ENCODE measurements at places on chromosomes 16 and 17.

GRCh38 chr17:80802626-80803450 lies 188.8 kb upstream of the CHMP6 start:
- no peak for DNase-seq

- no peak for DNase-seq
These were observed at the start of gene ENO3 for GRCh38 chr17:4950746-4951204. Gene ENO3, plus strand, starts transcription at chr17:4951119. Its CDS starts 711 bp downstream, at chr17:4951830.

- no peak for DNase-seq
These were observed 50.4 kb upstream of the ENPP7 start for GRCh38 chr17:79680318-79680695.

DNA sequence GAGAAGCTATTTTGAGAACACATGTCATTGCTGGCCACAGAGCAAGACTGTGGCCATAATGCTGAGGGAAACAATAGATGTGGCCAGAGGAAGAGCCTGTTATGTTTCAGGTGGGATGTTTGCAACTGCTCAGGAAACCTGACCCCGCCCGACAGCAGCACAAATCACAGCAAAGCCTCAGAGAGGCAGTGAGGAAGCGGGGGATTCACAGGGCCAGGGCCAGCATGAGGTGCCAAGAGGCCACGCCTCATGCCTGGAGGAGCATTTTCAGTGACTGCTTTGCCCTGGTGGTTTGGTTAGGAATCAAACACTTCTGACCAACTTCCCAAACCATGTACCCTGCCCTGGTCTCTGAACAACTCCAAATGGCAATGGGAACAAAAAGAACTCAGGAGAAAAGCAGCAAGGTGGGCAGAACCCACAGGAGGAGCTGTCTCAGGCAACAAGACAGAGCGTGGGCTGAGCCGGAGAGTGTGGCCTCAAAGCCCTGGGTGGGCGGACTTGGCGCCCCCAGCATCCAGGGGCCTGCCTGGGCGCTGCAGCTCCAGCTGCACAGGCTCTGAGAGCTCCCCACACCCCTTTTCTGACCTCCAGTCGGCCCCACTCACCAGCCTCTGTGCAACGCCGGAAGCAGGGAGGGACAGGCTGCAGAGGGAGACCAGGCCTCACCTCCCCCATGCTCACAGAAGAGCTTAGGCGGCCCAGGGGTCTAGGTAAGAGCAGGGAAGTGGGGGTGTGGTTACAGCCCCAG lies 20.6 kb downstream of the HIC1 start:
- no peak for DNase-seq

- no peak for DNase-seq
These were observed 7.8 kb upstream of the KRT19 start for GRCh38 chr17:41535764-41536481.

GRCh38 chr16:3609895-3610697 lies 1.3 kb downstream of the SLX4 start:
- no peak for DNase-seq

DNA sequence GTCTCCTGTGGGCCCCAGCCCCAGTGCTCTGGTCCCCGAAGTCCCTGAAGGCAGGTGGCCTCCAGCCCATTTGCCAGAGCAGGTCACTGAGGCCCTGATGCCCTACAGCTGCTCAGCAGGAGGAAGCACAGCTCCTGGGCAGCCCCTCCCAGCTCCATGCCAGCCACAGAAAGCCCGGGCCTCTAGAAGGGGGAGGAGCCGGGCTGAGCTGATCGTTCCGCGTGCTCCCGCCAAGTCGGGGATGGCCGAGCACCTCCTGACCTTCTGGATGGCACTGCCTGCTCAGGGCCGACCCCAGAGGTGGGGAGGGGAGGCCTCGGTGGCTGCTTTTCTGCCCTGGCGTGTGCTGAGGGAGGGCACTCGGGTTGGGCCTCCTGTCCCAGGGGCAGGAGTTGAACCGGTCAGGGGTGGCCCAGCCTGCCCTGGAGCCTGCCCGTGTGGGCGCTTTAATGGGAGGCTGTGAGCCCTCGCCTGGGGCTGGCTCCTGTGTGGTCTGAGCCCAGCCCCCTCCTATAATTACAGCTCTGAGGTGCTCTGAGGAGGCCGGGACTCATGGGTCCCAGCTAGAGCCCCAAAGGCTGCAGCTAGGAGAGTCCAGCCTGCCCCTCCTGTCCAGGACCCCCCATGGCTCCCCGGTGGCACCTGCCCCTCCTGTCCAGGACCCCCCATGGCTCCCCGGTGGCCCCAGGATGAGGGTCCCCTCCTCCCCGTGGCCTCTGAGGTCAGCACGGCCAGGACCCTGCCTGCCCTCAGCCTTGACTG lies 29.7 kb downstream of the ZFPM1 start:
- no peak for DNase-seq

GRCh38 chr16:53872248-53873221 lies 168.6 kb downstream of the FTO start:
- DNase-seq = no peak

DNA sequence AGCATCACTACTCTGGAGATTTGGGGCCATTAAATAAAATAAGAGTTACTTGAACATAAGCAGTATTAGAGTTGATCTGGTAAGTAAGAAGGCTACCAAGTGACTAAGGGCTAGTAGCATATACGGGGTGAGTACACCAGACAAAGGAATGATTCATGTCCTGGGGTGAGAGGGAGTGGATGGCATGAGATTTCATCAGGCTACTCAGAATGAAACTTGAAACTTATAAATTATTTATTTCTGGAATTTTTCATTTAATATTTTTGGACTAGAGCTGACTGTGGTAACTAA lies 2.3 kb downstream of the SLFN5 start:
- DNase-seq = no peak

GRCh38 chr17:27457731-27458523 lies 1.7 kb downstream of the KSR1 start:
- DNase-seq = no peak

- no peak for DNase-seq
These were observed 58.3 kb downstream of the NT5M start for GRCh38 chr17:17361543-17361866.

DNA sequence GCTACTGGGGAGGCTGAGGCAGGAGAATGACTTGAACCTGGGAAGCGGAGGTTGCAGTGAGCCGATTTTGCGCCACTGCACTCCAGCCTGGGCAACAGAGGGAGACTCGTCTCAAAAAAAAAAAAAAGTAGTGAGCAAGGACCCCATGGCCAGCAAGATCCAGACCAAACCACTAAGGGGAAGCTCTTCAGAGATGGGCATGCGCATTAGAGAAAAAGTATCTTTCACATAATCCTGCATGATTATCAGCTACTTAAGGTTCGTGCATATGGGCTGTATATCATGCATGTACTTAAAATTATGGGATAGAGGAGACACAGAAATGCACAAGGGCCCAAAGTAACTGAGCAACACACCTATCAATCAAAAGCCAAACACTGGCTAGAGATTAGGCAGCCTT lies 10.7 kb upstream of the CCL22 start:
- DNase-seq = no peak

DNA sequence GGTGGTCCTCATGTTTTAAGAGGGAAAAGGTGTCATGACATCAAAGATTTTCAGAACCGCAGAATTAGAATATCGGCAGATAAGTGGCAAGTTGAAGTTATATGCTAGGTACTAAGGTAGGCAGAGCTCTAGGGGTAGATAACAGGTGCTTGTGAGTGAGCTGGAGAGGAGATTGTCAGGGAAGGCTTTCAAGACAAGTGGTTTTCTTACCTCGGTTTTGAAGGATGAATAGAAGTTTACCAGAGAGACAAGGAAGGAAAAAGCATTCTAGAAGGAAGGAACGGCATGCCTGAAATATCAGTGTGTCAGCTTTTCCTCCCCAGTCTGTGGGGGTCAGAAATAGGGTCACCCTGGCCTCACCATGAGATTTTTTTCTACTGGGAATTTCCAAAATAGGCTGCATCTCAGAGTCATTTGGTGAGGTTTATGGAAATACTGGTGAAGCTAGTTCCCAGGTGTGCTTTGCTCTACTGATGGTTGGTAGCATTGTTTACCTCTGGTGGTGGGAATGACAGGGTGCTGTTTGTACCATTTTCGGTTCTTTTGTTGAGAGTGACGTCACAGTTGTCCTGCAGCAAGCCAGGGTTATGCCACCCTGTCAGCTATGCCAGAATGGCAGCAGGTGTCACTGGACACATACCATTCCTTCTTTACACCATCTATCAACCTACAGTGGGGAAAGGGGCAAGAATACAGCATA lies 112.5 kb downstream of the MSI2 start:
- DNase-seq = no peak

- no peak for DNase-seq
These were observed 8.6 kb upstream of the MRC2 start for GRCh38 chr17:62618647-62619416.

DNA sequence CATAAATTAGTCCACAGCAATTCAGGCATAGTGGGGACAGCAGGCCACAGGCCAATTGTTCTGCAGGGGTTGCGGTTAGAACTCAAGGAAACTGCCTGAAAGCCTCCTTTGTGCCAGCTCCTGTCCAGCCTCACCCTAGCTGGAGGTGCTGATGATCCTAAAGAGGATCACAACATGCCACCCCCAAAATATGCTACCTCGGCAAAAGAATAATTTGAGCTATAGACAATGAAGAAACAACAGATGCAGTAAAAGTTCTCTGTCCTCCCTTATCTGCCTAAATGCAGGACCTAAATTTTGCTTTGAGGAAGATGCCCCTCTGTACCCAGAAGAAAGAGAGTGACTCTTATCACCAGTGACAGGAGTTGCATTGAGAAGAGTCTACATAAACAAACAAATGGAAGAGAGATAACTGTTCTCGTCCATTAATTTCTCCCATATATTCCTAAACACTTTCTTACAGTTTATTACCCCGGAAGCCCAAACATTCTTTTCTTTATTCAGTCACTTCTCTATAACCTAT lies 14.7 kb downstream of the ALOX15 start:
- DNase-seq = no peak

DNA sequence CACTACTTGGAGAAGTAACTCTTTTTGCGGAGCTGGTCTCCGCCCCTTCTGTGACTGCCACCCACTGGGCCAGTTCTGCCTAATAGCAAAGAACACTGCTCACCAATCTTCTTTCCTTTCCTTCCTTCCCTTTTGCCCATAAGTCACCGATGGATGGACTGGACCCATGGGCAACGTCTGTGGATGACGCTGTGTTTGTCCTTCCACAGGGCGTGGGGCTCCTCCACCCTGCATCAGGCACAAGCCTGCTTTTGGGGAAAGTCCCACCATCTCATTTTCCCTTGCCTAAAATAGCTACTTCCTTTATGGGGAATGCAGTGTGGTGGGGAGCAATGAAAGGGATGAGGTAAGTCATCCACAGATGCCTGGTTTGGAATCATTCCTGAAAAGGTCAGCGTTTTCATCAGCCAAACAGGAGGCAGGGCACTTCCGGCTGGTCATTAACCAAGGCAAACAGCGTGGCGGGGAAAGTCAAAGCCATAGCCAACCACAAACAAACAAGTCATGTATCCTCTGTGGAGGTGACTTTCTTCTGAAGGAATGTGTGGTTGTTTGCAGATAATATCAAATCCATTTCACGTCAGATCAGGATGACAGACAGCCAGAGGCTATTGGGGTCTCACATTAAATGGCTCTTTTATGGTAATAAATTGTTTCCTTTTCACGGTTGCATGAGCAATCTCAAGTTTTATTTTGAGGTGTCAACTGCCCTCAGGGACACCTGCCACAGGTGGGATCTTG lies 30.7 kb upstream of the MED9 start:
- no peak for DNase-seq

- no peak for DNase-seq
These were observed 8.4 kb upstream of the SPDYE4 start for GRCh38 chr17:8766731-8767130.

DNA sequence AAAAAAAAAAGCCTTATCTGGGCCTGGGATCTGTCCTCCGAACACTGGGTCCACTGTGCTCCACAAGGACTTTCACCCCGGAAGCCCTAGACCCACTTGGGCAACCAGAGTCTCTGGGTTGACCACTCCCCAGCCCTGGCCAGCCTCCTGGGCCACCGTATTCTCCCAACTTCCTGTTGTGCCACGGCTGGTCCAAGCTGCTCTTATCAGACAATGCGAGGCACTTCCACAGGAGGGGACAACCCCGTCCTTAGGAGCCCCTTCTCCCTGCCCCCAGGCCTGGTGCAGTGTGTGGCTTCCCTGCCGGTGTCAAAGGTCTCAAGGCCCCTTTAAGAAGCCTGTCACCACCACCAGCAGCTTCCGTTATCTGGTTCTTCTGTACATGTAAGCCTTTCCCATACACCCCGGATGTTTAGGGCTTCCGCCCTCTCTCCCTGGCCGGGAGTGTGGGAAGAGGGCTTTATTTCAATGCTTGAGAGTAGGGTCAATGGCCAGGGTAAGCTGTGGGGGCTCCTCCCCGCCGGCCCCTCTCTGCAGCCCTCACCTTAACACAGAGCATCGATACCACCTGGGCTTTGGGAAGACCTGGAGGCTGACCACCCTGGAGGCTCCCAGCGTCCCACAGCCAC lies 313.0 kb downstream of the SEC14L1 start:
- no peak for DNase-seq

DNA sequence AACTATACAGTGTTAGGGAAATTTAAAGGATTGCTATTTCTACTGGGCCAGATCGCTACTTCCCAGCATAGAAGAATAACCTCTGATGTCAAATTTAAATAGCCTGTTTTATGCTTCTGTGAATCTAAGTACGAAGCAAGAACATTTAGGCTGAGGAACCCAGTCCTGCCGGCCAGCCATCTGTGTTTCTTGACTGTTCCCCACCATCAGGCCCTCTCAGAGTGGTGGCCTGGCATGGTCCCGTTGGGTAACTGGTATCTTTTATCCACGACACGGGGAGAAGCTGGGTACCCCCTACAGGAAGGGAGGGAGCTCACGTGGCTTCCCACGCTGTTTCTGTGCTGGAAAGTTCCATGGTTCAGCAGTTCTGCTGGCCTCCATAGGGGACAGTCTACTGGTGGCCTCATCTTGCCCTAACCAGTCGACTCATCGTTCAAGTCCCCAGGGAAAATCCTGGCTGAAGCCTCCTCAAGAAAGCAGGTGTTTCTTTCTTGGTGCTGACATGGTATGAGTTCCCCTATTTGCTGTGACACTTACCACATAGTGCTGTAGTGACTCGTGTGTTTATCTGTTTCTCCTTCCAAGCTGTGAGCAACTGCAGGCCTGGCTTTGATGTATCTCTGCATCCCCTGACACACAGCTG lies 201.7 kb upstream of the NLRP1 start:
- peak; percentile 40 for DNase-seq

DNA sequence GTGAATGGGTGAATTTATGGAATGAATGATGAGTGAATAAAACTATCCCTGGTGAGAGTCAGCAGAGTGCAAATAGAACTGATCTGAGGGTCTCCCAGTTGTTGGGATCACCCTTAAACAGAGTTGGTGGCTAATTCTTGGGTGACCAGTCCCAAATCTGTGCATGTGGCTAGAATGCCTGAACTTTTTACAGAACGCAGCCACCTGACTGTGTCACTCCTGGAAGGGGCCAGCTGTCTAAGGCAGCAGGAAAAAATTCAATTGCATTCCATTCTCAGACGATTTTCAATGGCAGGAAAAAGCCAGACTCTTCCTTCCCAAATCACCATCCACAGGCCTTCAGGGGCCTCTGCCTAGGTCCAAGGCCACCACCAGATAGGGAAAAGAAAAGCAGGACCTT lies 43.5 kb downstream of the BEAN1 start:
- no peak for DNase-seq

DNA sequence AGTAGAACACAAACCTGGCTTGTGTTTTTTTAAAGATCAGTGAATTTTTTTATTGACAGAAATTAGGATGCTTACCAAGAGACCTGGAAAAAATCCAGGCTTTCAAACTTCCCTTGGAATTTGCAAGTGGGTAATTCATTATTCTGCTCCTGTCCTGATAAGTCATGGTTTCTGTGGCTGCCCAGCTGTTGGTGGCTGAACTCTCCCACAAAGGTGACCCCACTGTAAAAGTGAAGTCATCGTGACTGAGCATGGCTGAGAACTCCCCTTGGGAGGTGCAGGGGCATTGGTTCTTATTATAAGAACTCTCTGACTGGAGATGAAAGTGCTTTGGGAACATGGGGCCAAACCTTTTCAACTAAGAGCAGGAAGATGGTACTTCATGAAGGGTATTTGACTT lies 46.6 kb upstream of the TANC2 start:
- no peak for DNase-seq
